ENCODE measurements at places on chromosomes 2 and 18. TPM values are rescaled to one million over a fixed set of nuclear protein-coding genes. Genes with fewer than 3 reads are reported as not detected.
A peak's percentile ranks its signal among the peaks of the same experiment; 100 is the strongest.

The TANC1 gene
- 41.2 TPM for total RNA-seq

The TRABD2A gene
- 0.68 TPM for total RNA-seq

The PIKFYVE gene
- total RNA-seq: 26.4 TPM

The ASPRV1 gene
- 0.27 TPM for total RNA-seq

The CHST9 gene
- total RNA-seq: 56.9 TPM

GRCh38 chr2:15652801-15653200 is 61.1 kb downstream of the DDX1 start:
- no peak overlapping the region for H3K27ac ChIP-seq
- H3K36me3 ChIP-seq: no peaks in the 10 kb centered on the region
- DNase-seq: no peak
- H3K4me1 ChIP-seq: no peaks in the 10 kb centered on the region
- H3K27me3 ChIP-seq: peaks cover 74% of the 10 kb centered on the region

- H3K27me3 ChIP-seq: no peaks in the 10 kb centered on the region
- no peaks in the 10 kb centered on the region for H3K36me3 ChIP-seq
- H3K4me1 ChIP-seq: no peaks in the 10 kb centered on the region
- no peak overlapping the region for H3K4me3 ChIP-seq
- no peak for DNase-seq
- no peak overlapping the region for H3K27ac ChIP-seq
Measured at GRCh38 chr2:68110102-68110501, 47.3 kb upstream of the C1D start.

DNA sequence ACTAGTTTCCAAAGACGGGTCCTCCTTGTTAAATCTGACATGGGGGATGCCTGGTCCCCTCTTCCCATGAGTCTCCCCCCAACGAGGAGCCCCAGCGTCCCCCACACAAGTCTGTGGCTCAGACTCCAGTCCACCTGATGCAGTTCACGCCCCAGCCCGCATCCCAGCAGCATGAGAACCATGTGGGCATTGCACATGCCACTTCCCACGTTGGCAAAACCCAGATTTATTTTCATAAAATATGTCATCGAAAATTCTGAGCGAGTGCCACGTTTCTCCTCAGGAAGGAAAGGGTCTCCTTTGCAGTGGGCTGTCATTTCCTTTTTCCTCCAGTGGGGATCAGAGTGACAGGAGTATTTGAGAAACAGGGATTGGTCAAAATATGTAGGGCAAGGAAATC is 45.7 kb upstream of the TPO start:
- no peaks in the 10 kb centered on the region for H3K4me1 ChIP-seq
- DNase-seq: no peak
- no peaks in the 10 kb centered on the region for H3K36me3 ChIP-seq

DNA sequence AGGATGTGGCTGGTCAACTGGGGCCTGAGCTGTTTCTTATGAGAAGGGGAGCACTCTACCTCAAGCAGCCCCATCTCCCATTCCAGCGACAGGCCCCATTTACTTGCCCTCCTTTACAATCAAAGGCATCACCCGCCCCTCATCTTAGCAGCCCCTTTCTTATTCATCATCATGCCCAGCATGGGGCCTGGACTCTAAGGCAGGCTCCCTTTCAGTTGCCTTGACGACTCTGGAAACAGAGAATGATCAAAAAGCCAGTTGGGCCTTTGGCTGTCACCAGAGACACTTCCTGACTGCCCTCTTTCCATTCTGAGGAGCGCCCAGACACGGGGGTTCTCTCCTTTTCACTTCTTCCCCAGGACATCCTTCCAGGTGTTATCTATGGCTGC is 11.2 kb downstream of the CELF4 start:
- no peak overlapping the region for H3K27ac ChIP-seq
- H3K4me1 ChIP-seq: no peaks in the 10 kb centered on the region
- H3K36me3 ChIP-seq: no peaks in the 10 kb centered on the region

GRCh38 chr2:42792583-42793333 is at the start of gene HAAO:
Gene HAAO, minus strand, starts transcription at chr2:42792583. Its CDS starts 47 bp downstream, at chr2:42792536.
- H3K27ac ChIP-seq: no peak within 1 kb of the TSS
- H3K27me3 ChIP-seq: peaks cover 14% of the 10 kb centered on the region
- peak; percentile 44 for DNase-seq
- H3K4me1 ChIP-seq: peaks cover 8% of the 10 kb centered on the region
- peaks cover 16% of the 10 kb centered on the region for H3K36me3 ChIP-seq

GRCh38 chr2:36834203-36834602 is 132.1 kb downstream of the STRN start:
- H3K27me3 ChIP-seq: no peaks in the 10 kb centered on the region
- no peak overlapping the region for H3K27ac ChIP-seq
- no peak overlapping the region for H3K4me3 ChIP-seq
- no peak for DNase-seq
- H3K36me3 ChIP-seq: no peaks in the 10 kb centered on the region
- no peaks in the 10 kb centered on the region for H3K4me1 ChIP-seq

DNA sequence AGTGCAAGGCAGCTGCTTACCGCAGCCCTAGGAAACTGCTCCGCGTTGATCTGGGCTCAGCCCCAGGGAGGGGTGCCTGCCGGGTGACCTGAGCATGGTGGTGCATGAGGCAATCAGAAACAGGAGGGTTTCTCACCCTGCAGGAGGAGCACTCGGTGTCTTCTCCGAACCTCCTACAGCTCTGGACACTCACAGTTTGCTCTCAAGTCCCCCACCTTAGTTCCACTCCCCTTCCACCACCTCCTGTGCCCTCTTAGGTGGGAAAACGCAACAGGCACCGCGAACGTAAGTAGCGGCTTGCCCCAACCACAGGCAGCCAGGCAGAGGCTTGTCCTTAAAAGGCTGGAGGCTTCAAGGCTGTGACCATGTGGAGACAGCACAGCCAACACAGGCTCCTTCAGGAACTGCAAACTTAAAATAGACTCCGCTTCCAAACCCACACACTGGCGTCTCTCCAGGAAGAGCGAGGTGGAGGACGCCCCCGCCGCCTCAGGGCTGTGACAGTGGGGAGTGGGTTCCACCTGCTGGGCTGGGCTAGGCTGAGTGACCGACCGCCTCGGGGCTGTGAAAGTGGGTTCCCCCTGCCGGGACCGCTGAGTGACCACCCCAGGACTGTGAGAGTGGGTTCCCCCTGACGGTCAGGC is 71.6 kb downstream of the NDUFA10 start:
- H3K4me3 ChIP-seq: no peak overlapping the region
- DNase-seq: no peak
- H3K27ac ChIP-seq: no peak overlapping the region

DNA sequence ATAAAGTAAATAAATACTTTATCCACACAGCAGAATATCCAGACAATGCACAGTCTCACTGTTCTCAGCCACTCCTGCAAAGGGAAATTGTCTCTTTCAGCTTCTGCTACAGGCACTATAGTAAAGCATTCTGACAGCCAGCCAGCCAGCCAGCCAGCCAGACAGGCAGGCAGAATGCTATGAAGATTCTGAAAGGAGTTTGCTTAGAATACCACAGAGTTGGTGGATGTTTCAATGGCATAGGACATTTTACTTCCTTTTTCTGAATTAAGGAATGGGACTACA is 116.1 kb upstream of the CYP26B1 start:
- no peaks in the 10 kb centered on the region for H3K36me3 ChIP-seq
- no peak overlapping the region for H3K27ac ChIP-seq
- H3K4me3 ChIP-seq: no peak overlapping the region
- no peaks in the 10 kb centered on the region for H3K27me3 ChIP-seq
- DNase-seq: no peak

GRCh38 chr18:77015771-77016710 is 116.5 kb downstream of the MBP start:
- H3K4me1 ChIP-seq: no peaks in the 10 kb centered on the region
- H3K36me3 ChIP-seq: peaks cover 69% of the 10 kb centered on the region
- no peak overlapping the region for H3K4me3 ChIP-seq
